T-helper 17 cell (primary cell): ENCODE measurements at places on chromosomes 1 and 21. TPM values are rescaled to one million over a fixed set of nuclear protein-coding genes. Genes with fewer than 3 reads are reported as not detected.

The VWA5B1 gene
- 0.13 TPM for total RNA-seq

The S100A8 gene
- 110 TPM for total RNA-seq

The SDC3 gene
- total RNA-seq = 0.34 TPM

The CCT8 gene
- total RNA-seq = 109 TPM

The GLUL gene
- 106 TPM for total RNA-seq
